Natural killer cell treated with Interleukin-12 subunit alpha and Interleukin-12 subunit beta and Interleukin-15 and Interleukin-18, amount 100 ng/mL, for 72 hours (primary cell): ENCODE measurements at places on chromosomes 7 and 10. TPM values are rescaled to one million over a fixed set of nuclear protein-coding genes. Genes with fewer than 3 reads are reported as not detected.

WBP1L gene
- 33.1 TPM for total RNA-seq

TSPAN12 gene
- not detected for total RNA-seq

CCDC3 gene
- not detected for total RNA-seq

DNA sequence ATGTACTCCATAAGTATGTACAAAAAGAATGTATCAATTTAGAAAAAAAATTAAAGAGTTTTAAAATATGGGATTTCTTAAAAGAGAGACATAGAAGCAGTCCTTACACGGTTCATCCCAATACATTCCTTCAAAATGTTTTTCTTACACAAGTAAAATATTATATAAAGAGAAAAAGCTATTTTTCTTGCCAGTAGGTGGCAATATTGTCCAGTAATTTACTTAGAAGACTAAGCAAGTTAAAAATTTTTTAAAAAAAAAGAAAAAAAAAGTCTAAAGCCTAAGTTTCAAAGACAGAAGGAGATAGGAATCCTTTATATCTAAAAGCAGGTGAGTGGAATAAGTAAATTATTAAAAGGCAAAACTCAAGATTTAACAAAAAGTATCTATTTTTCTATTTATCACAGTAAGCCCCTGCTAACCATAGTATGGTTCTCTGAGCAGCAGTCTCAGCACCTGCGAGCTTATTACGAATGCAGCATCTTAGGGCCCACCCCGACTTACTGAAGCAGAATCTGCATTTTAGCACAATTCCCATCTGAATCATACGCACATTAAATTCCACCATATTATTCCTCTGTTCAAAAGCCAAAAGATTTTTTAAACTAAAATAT is 240.6 kb downstream of the DGKI start:
- DNase-seq = no peak
- peaks cover 6% of the 10 kb centered on the region for H3K27me3 ChIP-seq
- no peaks in the 10 kb centered on the region for H3K4me1 ChIP-seq
- no peak overlapping the region for H3K27ac ChIP-seq
- no peak overlapping the region for H3K4me3 ChIP-seq

GRCh38 chr7:135095450-135095849 is 52.4 kb upstream of the TMEM140 start:
- H3K36me3 ChIP-seq = peaks cover 6% of the 10 kb centered on the region
- no peak overlapping the region for H3K4me3 ChIP-seq
- H3K27me3 ChIP-seq = no peaks in the 10 kb centered on the region
- no peaks in the 10 kb centered on the region for H3K4me1 ChIP-seq
- H3K27ac ChIP-seq = no peak overlapping the region
